ENCODE measurements at places on chromosomes 3 and 15.

GRCh38 chr3:106403371-106404145 is 534.7 kb upstream of the CBLB start:
- no peak for DNase-seq

- DNase-seq: no peak
These were observed 61.5 kb upstream of the CRBN start for GRCh38 chr3:3240986-3241385.

GRCh38 chr3:109480014-109480413 is 142.7 kb upstream of the DPPA4 start:
- DNase-seq: no peak

GRCh38 chr3:10949197-10949596 is 43.4 kb upstream of the SLC6A1 start:
- DNase-seq: no peak

DNA sequence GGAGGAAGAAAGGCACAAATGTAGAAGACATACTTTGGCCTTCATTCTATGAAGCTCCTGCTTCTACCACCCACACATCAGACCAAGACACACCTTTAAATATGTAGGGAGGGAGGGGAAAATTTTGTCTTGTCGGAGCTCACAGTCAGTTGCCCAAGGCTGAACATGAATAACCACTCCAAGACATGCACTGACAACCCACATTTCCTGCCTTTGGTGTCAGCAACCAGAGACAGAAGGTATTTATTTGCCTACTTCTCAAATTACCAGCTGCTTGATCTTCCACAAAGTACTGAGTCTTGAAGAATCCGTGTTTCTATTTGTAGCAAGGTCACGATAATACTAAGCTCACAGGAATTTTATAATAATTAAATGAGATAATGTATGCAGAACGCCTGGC is 169.7 kb downstream of the KCNMB2 start:
- DNase-seq: no peak

DNA sequence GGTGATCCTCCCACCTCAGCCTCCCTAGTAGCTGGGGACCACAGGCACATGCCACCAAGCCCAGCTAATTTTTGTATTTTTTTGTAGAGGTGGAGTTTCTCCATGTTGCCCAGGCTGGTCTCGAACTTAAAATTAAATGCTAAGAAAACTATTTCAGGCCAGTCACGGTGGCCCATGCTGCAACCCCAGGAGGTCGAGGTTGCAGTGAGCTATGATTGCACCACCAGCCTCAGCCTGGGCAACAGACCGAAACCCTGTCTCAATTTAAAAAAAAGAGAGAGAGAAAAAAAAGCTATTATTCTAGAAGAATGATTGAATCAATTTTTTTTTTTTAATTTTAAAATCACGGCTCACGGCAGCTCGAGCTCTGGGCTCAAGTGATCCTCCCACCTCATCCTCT is 4.7 kb downstream of the SLC51A start:
- no peak for DNase-seq

DNA sequence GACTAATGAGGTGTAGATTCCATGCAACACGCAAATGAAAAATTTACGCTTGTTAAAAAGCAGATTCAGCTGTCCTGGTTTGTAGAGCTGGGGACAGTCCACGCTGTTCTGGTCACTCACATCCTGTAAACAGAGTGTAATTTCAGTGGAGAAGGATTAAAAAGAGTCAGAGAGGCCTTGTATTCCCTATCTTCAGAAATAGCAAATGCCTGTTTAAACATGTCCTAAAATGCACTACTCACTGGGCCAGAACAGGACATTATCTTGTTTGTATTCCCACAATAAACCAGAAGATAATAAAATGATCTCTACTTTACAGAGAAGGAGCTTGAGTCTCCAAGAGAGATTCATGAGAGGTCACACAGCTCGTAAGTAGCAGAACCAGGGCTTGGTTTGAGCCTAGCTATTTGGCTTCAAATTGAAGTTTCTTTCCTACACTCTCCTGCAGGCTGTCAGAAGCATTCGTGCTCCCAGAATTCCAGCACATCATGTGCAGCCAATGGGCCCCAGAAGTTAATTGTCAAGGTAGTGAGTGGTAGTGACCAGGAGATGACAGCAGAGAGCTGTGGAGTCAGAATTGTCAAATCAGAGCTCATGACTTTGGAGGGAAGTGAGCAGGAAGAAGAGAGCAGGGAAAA is 242.5 kb downstream of the ATP8B4 start:
- DNase-seq: no peak

DNA sequence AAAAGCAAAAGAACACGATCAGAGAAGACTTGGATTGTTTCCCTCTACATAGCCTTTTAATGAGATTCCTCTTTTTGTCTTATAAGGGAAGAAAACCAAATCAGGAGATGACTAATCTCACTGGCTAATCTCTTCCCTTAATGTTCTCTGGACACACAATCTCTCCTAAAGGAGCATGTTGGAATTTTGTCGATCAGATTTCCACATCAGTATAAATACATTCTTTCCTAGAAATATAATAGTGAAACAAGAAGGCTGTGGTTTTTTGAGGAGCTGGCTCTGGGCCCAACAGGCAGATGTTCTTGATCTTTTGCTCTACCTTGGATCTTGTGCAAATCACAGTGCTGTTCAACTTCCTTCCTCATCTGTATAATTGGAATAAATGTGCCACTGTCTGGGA is 94.0 kb downstream of the GTPBP8 start:
- DNase-seq: no peak

Measured in activated CD4-positive, alpha-beta T cell treated with anti-CD3 and anti-CD28 coated beads for 1 hour (primary cell).